ENCODE measurements at places on chromosomes 16 and 17. TPM values are rescaled to one million over a fixed set of nuclear protein-coding genes. Genes with fewer than 3 reads are reported as not detected.

DNA sequence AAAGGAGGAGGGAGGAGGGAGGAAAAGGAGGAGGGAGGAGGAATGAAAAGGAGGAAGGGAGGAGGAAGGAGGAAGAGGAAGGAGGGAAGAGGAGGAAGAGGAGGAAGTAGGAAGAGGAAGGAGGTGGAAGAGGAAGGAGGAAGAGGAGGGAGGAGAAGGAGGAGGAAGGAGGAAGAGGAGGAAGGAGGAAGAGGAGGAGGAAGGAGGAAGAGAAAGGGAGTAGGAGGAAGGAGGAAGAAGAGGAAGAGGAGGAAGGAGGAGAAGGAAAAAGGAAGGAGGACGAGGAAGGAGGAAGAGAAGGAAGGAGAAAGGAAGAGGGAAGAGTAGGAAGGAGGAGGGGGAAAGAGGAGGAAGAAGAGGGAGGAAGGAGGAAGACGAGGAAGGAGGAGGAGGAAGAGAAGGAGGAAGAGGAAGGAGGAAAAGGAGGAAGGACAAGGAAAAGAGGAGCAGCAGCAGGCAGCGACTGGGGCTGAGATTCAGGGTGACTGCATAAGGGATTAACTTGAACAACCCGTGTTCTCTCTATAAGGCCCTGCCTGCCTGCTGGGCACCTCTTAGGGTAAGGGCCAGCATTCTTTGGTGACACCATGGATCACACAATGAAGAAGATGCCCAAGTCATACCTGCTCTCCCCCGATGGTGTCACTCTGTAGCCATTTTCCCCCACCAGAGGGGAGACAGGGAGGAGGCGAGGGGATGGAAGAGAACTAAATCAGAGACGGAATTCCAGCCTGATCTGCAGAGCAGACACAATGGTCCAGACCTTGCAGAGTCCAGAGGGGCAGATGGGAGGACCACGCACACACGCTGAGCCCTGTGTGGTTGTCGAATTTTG is 1.4 kb upstream of the IL34 start:
- DNase-seq = no peak

DNA sequence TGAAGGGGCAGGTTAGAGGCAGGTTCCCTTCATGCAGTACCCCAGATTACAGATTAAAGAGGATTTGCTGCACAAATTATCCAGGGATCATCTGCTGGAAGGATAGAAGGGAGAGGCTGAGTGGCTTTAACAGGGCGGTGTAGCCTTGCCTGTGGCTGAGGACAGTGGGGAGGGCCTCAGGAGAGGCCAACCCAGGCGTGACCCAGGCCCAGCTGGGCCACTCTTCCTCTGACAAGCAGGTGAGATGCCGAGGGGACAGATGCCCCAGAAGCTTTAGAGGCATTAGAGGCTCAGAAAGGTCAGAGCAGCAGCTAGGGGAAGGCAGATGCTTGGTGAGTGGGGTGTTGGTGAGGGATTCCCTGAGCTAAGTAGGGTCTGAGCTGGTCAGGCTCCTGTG is 18.1 kb upstream of the MTMR4 start:
- DNase-seq = no peak

Gene CA10
- total RNA-seq = not detected

Gene FOXN1
- not detected for total RNA-seq
